Spleen (tissue), 13 donors: ENCODE measurements at places on chromosomes 6 and 20.
A peak's percentile ranks its signal among the peaks of the same experiment; 100 is the strongest.

GRCh38 chr6:90068703-90069523, 174.6 kb downstream of the GJA10 start:
- H3K27ac ChIP-seq, result no peak overlapping the region
- DNase-seq, result no peak
- H3K4me1 ChIP-seq, result no peaks in the 10 kb centered on the region
- no peaks in the 10 kb centered on the region for H3K27me3 ChIP-seq
- H3K36me3 ChIP-seq, result no peaks in the 10 kb centered on the region

DNA sequence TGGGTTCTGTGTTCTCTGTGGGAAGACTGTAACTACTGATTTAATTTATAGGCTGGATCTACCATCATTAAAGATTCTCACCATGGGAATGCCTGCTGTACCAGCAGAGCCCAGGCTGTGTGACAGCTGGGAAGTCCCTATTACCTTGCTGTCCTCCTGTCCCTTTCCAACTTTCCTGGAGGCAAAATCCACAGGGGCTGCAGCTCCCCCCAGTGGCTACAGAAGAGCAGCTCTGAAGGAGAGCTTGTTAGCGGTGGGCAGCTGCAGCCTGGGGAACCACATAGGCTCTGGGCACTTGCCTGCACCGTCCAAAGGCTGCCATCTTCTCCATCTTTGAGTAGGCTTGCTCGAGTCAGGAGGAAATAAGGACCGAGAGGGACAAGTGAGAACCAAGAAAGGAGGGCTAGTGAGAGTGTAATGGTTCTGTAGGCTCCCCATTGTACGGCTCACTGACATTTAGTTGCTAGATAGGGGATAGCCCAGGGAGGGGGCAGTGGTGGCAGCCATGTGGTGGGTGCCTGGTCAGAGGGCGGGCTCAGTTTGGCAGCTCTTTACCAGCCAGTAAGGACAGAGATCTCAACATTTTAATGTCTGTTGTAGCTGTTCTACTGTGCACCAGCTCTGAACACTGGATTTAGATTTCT, 155.1 kb upstream of the MLIP start:
- H3K36me3 ChIP-seq, result no peaks in the 10 kb centered on the region
- DNase-seq, result peak; percentile 60
- H3K4me3 ChIP-seq, result no peak overlapping the region
- no peak overlapping the region for H3K27ac ChIP-seq
- H3K27me3 ChIP-seq, result no peaks in the 10 kb centered on the region

DNA sequence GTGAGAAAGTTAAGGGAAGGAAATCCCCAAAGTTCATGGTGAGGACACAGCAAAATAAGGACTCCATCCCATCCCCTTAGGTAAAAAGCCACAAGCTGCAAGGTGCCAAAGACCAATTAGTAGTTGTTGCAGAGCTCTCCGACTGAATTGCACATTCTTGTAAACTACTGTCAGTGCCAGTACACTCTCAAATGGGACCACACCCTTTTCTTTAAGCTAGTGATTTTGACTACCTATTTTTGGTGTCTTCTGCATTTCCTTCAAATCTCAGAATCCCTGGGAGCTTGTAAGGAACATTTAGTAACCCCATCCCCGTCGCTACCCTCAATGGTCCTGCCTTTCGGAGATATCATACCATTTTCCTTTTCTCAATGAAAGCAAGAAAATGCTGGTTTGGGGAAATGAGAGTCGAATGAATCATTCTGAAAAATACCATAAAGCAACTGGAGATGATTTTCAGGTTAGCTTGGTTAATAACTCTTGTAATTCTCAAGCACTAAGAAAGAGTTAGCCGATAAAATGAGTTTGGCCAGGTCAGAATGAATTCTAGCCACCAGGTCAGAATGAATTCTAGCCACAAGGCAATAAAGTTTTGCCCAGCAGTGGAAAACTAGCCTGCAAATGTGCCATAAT, 5.2 kb upstream of the HMGN3 start:
- DNase-seq, result no peak
- H3K4me1 ChIP-seq, result no peaks in the 10 kb centered on the region
- no peak overlapping the region for H3K4me3 ChIP-seq
- no peaks in the 10 kb centered on the region for H3K27me3 ChIP-seq
- H3K36me3 ChIP-seq, result no peaks in the 10 kb centered on the region

- no peaks in the 10 kb centered on the region for H3K36me3 ChIP-seq
- H3K4me1 ChIP-seq, result no peaks in the 10 kb centered on the region
- H3K27ac ChIP-seq, result no peak overlapping the region
- H3K27me3 ChIP-seq, result no peaks in the 10 kb centered on the region
- no peak overlapping the region for H3K4me3 ChIP-seq
Measured at GRCh38 chr20:49529470-49529869, 38.5 kb downstream of the PTGIS start.

- no peak overlapping the region for H3K27ac ChIP-seq
- no peaks in the 10 kb centered on the region for H3K36me3 ChIP-seq
- H3K27me3 ChIP-seq, result no peaks in the 10 kb centered on the region
- no peaks in the 10 kb centered on the region for H3K4me1 ChIP-seq
Measured at GRCh38 chr6:41815587-41815986, 28.1 kb downstream of the TOMM6 start.

GRCh38 chr6:158324136-158324535, 11.9 kb downstream of the TULP4 start:
- no peaks in the 10 kb centered on the region for H3K36me3 ChIP-seq
- no peak overlapping the region for H3K27ac ChIP-seq
- H3K27me3 ChIP-seq, result no peaks in the 10 kb centered on the region
- peaks cover 11% of the 10 kb centered on the region for H3K4me1 ChIP-seq
- H3K4me3 ChIP-seq, result no peak overlapping the region
- no peak for DNase-seq

DNA sequence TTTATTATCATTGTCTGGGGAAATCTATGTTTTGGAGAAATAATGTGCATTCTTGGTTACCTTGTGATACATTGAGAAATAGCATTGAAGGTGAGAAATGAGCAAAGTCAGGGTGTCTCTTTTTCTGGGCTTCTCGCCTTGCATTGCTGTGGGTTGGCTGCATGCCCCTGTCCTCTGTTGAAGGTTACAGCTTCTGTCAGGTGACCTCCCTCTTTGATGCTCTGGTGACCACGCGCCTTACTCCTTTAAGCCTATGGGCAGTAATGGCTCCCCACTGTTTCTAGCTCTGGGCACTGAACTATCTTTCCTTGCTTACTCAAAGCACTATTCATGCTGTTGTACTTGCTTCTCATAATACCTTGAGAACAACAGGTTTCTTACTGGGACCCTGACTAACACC, 14.6 kb downstream of the ADGRB3 start:
- no peaks in the 10 kb centered on the region for H3K36me3 ChIP-seq
- no peak overlapping the region for H3K4me3 ChIP-seq
- no peak overlapping the region for H3K27ac ChIP-seq
- no peaks in the 10 kb centered on the region for H3K27me3 ChIP-seq
- H3K4me1 ChIP-seq, result no peaks in the 10 kb centered on the region

GRCh38 chr6:30767158-30767943, 23.0 kb upstream of the IER3 start:
- no peaks in the 10 kb centered on the region for H3K27me3 ChIP-seq
- H3K36me3 ChIP-seq, result no peaks in the 10 kb centered on the region
- H3K27ac ChIP-seq, result no peak overlapping the region
- H3K4me1 ChIP-seq, result peaks cover 35% of the 10 kb centered on the region

DNA sequence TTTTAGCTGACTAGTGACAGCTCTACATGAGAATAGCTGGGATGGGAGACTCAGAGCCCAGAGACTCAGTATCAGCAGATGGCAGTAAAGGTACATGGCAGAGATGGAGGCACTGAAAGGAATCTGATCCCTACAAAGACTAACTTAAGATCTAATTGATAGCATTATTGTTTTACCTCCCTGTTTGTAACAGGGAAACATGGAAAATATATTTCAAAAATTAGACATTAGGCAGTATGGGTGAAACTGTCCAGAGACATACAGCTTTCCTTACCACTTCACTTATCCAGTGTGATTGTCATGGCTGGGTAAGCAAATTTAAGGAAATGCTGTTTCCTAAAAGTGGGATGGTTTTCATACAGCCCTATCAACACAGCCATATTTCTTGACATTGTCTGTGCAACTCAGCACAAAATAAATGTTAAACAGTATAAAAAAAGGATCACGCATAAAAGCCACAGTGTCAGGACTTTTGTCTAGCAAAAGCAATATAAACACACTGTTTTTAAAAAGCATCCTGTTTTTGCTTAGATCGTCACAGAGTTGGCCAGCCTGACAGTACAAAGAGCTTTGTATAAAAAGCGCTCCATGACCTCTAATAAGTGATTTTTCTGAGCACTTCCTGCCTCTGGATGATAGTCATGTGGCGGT, 376.9 kb downstream of the PHF3 start:
- H3K27ac ChIP-seq, result no peak overlapping the region
- DNase-seq, result no peak
- H3K36me3 ChIP-seq, result no peaks in the 10 kb centered on the region

DNA sequence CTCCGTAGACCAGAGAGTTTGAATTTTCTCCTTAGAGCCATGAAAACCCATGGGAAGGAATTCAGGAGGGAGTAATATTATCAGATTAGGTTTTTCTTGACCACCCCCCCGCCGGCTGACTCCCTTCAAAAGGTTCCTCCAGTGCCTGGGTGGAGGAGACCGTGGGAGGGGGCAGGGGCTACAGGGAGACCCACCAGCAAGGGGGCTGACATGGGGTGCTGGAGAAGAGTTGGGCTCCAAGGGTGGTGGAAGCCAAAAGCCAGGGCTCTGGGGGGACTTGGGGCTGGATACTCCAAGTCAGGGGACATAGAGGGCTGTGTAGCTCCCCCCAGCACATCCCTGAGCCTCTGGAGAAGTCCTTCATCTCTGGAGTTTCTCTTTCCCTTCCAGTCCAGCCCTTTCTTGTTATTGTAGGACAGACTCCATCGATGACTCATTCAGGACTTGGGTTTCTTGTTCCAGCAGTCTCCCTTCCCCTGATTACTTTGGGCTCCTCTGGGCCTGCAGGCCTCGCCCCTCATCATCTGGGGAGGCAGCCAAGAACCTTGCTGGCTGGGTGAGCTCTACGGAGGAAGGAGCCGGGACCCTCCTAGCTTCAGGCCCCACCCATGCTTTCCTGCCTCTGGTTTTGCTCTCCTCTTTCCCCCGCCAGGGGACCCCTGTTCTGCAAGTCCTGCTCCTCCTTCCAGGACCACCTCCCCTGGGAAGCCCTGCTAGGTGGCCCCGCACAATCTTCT, 10.5 kb upstream of the KIAA1755 start:
- H3K4me1 ChIP-seq, result peaks cover 11% of the 10 kb centered on the region
- no peaks in the 10 kb centered on the region for H3K36me3 ChIP-seq
- no peak overlapping the region for H3K4me3 ChIP-seq
- peaks cover 9% of the 10 kb centered on the region for H3K27me3 ChIP-seq
- H3K27ac ChIP-seq, result no peak overlapping the region

GRCh38 chr20:31260326-31260932, 3.0 kb downstream of the DEFB115 start:
- no peaks in the 10 kb centered on the region for H3K27me3 ChIP-seq
- H3K4me3 ChIP-seq, result no peak overlapping the region
- no peaks in the 10 kb centered on the region for H3K4me1 ChIP-seq
- no peak overlapping the region for H3K27ac ChIP-seq
- no peaks in the 10 kb centered on the region for H3K36me3 ChIP-seq

GRCh38 chr6:151026041-151026663, 160.7 kb downstream of the MTHFD1L start:
- no peaks in the 10 kb centered on the region for H3K36me3 ChIP-seq
- H3K4me3 ChIP-seq, result no peak overlapping the region
- H3K27ac ChIP-seq, result no peak overlapping the region
- DNase-seq, result no peak
- H3K27me3 ChIP-seq, result no peaks in the 10 kb centered on the region
- H3K4me1 ChIP-seq, result peaks cover 9% of the 10 kb centered on the region

GRCh38 chr6:122753000-122753687, 26.4 kb upstream of the FABP7 start:
- H3K27me3 ChIP-seq, result no peaks in the 10 kb centered on the region
- H3K36me3 ChIP-seq, result no peaks in the 10 kb centered on the region
- no peak overlapping the region for H3K4me3 ChIP-seq
- DNase-seq, result no peak

GRCh38 chr20:59966428-59966827, 8.2 kb downstream of the CDH26 start:
- H3K27me3 ChIP-seq, result no peaks in the 10 kb centered on the region
- H3K4me1 ChIP-seq, result no peaks in the 10 kb centered on the region
- DNase-seq, result no peak
- H3K36me3 ChIP-seq, result no peaks in the 10 kb centered on the region

DNA sequence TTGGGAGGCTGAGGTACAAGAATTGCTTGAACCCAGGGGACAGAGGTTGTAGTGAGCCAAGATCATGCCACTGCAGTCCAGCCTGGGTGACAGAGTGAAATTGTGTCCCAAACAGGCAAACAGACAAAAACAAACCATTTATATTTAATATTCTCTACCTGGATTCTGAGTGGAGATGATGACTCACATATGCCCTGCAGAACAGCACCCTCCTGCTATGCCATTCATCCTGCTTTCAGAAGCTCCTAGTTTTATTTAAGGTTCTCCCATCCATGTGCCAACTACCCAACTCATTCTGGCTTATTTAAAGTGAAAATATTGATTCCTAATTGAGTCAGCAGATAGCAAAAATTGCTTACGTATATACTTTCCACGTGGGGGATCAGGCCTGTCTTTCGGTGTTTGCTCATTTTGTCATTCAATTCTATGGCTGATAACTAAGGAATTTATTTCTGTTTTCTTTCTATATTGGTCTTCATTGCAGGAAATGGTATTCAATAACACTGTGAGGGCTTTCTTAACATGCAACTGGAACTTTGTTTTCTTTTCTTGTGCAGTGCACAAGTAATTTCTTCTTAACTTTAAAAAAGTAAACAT, 459.1 kb upstream of the JAG1 start:
- DNase-seq, result no peak
- H3K27ac ChIP-seq, result no peak overlapping the region
- no peaks in the 10 kb centered on the region for H3K27me3 ChIP-seq
- no peaks in the 10 kb centered on the region for H3K4me1 ChIP-seq
- H3K36me3 ChIP-seq, result no peaks in the 10 kb centered on the region

DNA sequence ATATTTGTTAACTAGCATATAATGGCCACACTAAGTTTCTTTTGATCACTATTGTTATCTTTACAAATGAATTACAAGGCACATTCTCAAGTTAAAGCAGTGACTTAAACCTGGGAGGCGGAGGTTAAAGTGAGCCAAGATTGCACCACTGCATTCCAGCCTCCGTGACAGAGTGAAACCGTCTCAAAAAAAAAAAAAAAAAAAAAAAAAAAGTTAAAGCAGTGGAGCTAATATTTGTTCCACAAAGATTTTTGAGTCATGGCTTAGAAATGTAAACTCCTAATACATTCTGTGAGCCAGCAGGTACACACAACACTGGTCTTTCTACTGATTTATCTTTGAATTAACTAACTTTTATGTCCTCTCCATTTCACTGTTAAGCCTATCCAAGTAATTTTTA, 221.7 kb upstream of the HTR1E start:
- no peaks in the 10 kb centered on the region for H3K27me3 ChIP-seq
- DNase-seq, result no peak
- no peak overlapping the region for H3K27ac ChIP-seq
- no peak overlapping the region for H3K4me3 ChIP-seq
- no peaks in the 10 kb centered on the region for H3K4me1 ChIP-seq

DNA sequence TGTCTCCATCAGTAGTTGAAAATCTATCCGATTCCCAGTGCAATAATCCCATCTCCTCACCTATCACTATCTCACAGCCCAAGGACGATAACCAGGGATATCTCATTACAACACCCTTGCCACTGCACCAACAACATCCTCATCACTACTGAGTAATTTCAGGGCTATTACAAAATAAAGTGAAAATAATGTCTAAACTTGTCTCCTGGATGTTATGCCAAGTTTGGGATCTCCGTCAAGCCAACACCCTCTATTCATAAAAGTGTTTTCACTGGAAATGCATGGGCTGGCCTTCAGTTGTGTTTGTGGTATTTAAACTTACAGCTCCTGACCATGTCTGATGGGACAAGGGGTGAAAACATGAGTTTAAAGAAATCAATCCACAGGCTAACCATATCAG, 42.0 kb upstream of the STMND1 start:
- DNase-seq, result no peak
- no peaks in the 10 kb centered on the region for H3K4me1 ChIP-seq
- H3K27me3 ChIP-seq, result peaks cover 6% of the 10 kb centered on the region
- no peak overlapping the region for H3K27ac ChIP-seq
